Dorsolateral prefrontal cortex (tissue), 122 donors: ENCODE measurements at places on chromosomes 2 and 18.

- DNase-seq: no peak
Observed at GRCh38 chr2:101255501-101255900, 2.8 kb downstream of the CNOT11 start.

DNA sequence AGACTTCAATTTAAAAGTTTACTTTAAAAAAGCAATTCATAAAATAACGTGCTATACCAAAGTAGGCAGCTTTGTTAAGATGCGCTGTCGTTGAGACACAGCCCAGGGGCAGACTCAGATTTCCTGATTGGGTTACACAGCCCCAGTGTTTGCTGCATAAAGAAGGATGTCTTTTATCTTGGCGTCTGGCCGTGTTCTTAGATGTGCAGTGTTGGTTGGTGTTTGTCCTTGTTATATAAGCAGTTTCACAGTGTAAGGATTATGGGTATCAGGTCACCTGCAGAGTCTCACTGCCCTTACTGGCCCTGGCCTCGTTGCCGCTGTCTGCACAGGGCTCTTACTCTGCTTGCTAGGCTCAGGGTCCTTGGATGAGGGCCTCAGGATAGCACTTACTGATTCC lies 108.5 kb downstream of the WDSUB1 start:
- no peak for DNase-seq

- no peak for DNase-seq
Observed at GRCh38 chr2:226115102-226115831, 684.4 kb downstream of the IRS1 start.

DNA sequence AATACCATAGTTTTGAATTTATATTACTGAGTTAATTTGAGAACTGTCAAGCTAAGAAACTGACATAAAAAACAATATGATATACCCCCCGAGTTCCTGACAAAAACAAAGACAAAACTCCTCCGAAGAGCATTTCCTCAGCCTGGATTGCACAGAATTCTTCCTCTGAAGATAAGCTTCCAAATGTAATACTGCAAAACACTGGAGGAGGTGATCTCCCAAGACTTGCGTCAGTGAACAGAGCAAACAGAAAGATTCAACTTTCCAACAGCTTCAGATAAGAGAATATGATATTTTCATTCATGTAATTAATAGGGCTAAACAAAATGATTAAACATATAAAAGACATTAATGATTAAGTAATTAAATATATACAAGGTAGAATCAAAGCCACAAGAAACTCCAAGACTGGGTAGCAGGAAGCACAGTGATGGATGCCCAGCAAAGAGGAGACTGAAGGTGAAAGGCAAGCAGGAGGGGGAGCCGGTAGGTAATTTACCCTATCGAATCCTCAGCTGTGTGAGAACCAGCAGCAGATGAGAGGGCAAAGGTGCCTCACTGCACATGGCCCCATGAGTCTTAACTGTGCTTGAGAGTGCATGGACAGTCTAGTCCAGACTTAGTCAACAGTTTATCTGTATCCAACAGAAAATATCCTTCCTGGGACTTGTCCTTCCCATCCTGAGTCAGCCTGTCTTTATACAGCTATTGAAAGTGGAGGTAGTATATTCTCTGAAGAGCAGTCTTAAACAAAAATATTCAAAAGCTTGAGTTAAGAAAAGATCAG lies 18.3 kb upstream of the SERPINB3 start:
- DNase-seq: no peak

DNA sequence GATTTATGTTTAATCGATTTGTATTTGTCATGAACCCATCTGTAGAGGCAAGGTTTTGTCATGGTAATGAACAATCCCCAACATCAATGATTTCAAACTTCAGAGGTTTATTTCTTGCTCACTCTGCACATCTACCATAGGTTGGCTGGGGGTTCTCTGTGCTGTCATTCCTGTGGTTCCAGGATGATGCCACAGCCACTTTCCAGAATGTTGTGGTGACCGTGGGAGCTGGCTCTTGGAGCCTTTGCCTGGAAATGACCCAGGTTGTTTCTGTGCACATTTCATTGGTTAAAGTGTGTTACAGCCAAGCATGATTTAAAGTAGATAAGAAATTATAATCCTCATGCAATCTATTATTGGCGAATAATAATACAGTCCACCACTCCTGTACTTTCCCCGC lies 28.2 kb upstream of the EPAS1 start:
- no peak for DNase-seq

DNA sequence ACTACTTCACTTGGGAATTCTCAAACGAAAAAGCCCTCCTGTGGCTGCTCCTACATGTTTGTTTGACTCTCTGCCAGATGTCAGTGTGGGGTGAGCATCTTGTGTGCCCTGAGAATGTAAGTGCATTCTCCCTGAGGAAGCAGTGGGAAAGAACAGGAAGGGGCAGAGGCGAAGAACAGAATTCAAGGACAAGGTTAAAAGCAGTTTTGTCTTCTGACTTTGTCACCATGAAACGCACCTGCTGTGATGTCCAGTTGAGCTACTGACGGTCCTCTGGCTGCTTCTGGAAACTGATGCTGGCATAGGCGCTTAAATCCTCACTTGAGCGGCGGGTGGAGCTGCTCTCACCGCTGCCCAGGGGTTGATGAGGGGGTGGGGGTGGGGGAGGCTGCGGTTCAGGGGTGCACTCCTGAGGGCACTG lies 4.9 kb downstream of the IRS1 start:
- DNase-seq: no peak

DNA sequence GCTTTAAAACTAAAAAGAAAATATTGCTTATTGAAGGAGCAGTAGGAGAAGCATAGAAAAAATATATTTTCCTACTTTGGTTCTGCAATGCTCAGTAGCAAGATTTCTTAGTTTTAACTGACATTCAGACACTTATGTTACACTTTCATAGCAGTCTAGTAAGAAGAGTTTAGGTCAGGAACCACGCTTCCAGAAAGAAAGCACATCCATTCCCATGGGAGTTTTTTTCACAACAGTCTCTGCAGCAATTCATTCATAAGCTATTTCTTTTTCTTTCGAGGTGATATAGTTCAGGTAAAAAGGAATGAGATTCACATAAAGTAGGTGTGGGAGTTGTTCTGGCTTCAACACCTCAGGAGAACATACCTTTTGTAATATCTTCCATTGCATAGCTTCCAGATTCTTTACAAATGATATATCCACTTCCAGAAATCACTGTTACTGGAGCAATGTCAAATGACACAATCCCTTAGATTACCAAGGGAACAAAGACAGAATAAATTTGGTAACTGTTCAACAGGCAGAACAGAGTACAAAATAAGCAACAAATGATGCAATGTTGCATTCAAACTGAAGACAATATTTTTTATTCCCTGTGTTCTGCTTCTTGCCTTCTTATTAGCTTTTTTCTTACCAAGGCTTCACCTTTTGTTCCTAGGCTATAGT lies 95.2 kb upstream of the GULP1 start:
- DNase-seq: no peak

GRCh38 chr2:151030663-151031230 lies 230.9 kb downstream of the RBM43 start:
- no peak for DNase-seq

GRCh38 chr2:179990676-179991317 lies 16.3 kb downstream of the CWC22 start:
- DNase-seq: no peak

- no peak for DNase-seq
Observed at GRCh38 chr18:48757906-48758305, 192.9 kb downstream of the SMAD7 start.
